Activated CD4-positive, alpha-beta T cell treated with anti-CD3 and anti-CD28 coated beads for 48 hours (primary cell): ENCODE measurements at places on chromosomes 6 and 20.

- DNase-seq = no peak
Measured at GRCh38 chr6:82396964-82397751, 33.5 kb downstream of the TPBG start.

GRCh38 chr20:24875078-24875477, 74.0 kb upstream of the CST7 start:
- DNase-seq = no peak

- DNase-seq = no peak
Measured at GRCh38 chr6:13412639-13413465, 74.5 kb downstream of the GFOD1 start.

GRCh38 chr6:79071547-79071946, 6.5 kb downstream of the PHIP start:
- DNase-seq = no peak

- DNase-seq = no peak
Measured at GRCh38 chr20:61699495-61700374, 365.9 kb downstream of the TAF4 start.
